NCI-H1417 (cell line): ENCODE measurements at places on chromosomes 2 and 18.
A peak's percentile ranks its signal among the peaks of the same experiment; 100 is the strongest.

- no peak for DNase-seq
Observed at GRCh38 chr2:120299004-120299403, 46.4 kb downstream of the RALB start.

DNA sequence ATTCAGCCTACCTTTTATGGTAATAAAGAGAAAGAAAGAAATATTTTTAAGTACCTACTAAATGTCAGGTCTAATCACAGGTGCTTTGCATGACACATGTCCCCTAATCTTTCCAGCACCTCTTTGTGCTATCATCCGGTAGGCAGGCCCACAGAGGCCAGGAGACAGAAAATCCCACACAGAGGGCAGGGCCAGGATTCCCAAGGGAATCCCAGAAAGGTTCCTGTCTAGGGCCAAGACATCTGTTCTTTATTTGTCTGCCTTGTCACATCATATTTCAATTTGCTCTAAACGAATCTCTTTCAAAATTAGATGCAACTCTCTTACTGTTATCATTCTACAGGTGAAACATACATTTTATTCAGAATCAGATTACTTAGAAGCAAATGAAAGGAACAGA, 676.1 kb upstream of the GYPC start:
- DNase-seq = no peak

DNA sequence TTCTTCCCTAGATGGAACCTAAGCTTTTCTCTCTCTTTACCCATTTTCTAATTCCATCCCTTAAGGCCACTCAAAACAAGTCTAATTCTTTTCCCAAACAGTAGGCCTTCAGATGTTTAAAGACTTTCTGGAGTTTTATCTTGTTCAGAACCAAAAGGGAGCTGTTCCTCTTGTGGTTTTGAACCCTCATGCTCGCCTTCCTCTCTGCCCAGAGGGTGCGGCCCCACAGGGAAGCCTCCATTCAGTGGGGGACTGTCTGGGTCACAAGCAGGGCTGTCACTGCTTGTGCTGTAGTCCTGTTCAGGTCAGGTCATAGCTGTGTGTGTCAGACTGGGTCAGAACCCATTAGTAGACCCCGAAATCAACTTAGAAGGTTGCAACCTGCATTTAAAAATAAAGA, 56.5 kb downstream of the TET3 start:
- DNase-seq = no peak

- no peak for DNase-seq
Observed at GRCh38 chr18:13261661-13262357, 43.2 kb downstream of the LDLRAD4 start.

- peak; percentile 41 for DNase-seq
Observed at GRCh38 chr18:58144671-58145285, 100.8 kb downstream of the NEDD4L start.
